ENCODE measurements at places on chromosomes 11 and 22. TPM values are rescaled to one million over a fixed set of nuclear protein-coding genes. Genes with fewer than 3 reads are reported as not detected.

GRCh38 chr11:62502030-62502730 is 44.4 kb downstream of the AHNAK start:
- peaks cover 55% of the 10 kb centered on the region for H3K4me1 ChIP-seq
- no peaks in the 10 kb centered on the region for H3K27me3 ChIP-seq
- no peaks in the 10 kb centered on the region for H3K36me3 ChIP-seq
- no peak overlapping the region for H3K4me3 ChIP-seq
- DNase-seq: no peak

- H3K27ac ChIP-seq: no peak overlapping the region
- H3K36me3 ChIP-seq: no peaks in the 10 kb centered on the region
- no peaks in the 10 kb centered on the region for H3K4me1 ChIP-seq
- no peak overlapping the region for H3K4me3 ChIP-seq
These were observed 29.7 kb downstream of the FAM83F start for GRCh38 chr22:40024201-40025061.

DNA sequence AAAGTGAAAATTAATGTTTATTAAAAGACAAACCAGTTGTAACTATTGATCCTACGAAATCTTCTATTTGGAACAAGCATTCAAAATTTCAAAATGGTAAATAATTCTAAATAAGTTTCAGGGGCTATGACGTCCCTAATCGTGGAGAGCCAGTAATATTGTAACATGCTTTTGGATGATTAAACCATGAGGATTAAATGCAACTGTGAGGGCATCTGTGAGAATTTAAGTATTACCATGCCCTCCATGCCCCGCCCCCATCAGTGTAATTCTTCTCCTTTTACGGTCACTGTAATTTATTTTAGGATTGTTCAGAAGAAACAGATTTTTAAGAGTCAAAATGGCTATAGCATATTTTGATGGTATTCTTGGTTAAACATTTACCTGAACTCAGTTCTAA is 133.2 kb downstream of the APOL5 start:
- no peaks in the 10 kb centered on the region for H3K27me3 ChIP-seq
- no peak for DNase-seq
- H3K4me1 ChIP-seq: peaks cover 41% of the 10 kb centered on the region
- H3K27ac ChIP-seq: peak overlapping the region; percentile 95
- H3K36me3 ChIP-seq: no peaks in the 10 kb centered on the region

DNA sequence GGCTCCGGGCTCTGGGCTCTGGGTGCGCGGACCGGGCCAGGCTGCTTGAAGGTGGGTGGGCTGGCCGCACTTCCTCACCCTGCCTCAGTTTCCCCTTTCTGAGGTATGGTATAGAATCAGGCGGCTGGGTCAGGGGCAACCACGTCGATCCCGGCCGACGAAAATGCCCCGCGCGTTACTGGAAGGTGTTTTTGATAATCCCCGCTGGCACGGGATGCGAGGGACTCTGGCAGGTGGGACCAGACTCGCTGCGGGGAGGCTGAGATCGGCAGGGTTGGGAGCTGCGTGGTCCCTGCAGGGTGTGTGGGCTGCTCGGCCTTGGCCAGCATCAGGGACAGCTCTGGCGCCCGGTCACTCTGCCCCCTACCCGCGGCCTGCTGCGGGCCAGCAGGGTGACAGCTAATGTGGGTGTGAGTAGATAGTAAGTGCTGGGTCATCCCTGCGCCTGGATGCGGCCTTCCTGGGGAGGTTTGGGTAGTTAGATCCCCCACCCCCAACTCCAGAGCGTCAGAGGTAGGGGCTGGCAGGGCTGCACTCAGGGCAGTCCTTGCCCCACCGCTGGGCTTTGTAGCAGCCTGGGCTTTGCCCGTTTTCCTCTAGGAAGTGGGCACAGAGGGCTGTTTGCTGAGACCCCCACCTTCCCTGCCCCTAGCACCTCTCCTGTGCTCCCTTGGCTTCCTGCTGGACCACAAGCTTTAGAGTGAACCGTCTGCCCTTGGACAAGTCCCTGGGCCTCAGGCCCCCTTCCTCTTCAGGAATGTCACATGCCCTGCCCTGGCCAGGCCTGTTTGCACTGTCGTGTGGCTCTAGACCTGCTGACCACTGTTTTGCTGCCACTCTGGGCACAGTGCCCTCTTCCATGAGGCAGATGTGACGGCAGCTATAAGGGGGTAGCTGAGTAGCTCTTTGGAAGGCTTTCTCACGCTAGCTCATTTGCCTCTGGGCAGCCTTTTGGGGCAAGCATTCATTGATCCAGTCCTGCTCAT is 579 bp downstream of the TANGO2 start:
- peak overlapping the region; percentile 97 for H3K27ac ChIP-seq
- H3K4me3 ChIP-seq: peak overlapping the region; percentile 92
- no peaks in the 10 kb centered on the region for H3K36me3 ChIP-seq
- peak; percentile 92 for DNase-seq
- peaks cover 24% of the 10 kb centered on the region for H3K4me1 ChIP-seq

GRCh38 chr11:113472471-113472870 is 2.7 kb downstream of the DRD2 start:
- H3K36me3 ChIP-seq: no peaks in the 10 kb centered on the region
- H3K27ac ChIP-seq: no peak overlapping the region
- H3K27me3 ChIP-seq: peaks cover 51% of the 10 kb centered on the region
- no peaks in the 10 kb centered on the region for H3K4me1 ChIP-seq
- no peak for DNase-seq
- no peak overlapping the region for H3K4me3 ChIP-seq

The MUC2 gene
- total RNA-seq: not detected

The GAS2 gene
- 2.7 TPM for total RNA-seq

The CHADL gene
- total RNA-seq: not detected
